ENCODE measurements at places on chromosomes 3 and 15.

GRCh38 chr3:160893207-160893606 is 137.2 kb downstream of the PPM1L start:
- no peak for DNase-seq

DNA sequence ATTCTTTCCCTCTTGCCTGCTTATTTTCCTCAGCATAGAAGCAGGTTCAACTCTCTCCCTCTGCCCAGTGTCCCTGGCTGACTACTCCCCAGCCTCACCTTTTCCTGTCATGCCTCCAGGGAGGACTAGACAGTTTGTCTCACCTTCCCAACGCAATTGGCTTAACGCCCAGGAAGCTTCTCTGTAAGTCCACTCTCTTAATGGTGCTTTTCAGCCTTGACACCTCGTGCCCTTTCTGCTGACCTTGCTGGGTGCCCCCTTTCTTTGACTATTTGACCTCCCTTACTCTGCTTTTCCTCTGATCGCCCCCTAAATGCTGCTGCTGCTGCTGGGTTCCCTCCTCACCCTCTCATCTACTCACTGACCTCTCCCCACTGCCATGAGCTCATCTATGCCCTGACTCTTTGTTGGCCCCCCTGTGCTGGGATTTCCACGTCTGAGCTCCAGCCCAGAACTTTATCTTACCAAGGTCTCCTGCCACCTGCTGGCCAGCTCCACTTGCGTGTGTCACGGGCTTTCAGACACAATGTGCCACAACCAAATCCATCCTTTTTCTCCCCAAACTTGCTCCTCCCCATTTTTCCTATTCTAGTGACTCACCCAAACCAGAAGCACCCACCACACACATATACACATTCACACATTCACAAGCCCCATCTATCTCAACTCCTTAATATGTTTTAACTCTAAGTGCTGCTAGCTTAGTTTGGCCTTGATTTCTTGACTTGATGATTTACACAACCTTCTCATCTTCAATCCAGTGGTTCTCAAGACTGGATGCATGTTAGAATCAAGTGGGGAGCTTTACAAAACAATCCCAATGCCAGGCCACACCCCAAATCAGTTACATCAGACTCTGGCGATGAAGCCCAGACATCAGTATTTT is 16.6 kb downstream of the EPB42 start:
- no peak for DNase-seq

DNA sequence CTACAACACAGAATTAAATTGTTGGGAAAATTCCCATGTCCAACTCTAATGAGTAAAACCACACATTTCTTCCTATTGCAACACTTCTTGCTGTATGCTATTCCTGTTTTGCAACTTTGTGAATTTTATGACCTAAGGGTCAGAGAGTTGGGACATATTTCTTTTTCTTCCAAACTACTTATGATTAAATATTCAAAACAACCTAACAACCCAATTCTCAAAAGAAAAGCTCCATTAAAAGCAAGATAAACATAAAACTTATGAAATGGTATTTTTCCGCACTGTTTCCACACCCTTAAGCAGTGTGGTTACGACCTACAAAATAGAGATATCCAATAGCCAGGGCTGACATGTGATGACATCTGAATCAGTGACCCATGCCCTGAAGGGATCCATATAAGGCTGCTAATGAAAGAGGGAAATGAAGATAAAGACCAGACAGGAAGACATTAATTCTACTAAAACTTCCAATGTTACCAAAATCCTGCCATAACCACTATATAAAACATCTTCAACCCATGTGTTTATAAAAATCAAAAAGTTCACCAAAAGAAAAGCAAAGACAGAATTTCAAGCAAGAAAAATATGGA is 45.6 kb downstream of the DMXL2 start:
- no peak for DNase-seq

GRCh38 chr3:150036780-150037179 is 66.1 kb upstream of the PFN2 start:
- DNase-seq = no peak

DNA sequence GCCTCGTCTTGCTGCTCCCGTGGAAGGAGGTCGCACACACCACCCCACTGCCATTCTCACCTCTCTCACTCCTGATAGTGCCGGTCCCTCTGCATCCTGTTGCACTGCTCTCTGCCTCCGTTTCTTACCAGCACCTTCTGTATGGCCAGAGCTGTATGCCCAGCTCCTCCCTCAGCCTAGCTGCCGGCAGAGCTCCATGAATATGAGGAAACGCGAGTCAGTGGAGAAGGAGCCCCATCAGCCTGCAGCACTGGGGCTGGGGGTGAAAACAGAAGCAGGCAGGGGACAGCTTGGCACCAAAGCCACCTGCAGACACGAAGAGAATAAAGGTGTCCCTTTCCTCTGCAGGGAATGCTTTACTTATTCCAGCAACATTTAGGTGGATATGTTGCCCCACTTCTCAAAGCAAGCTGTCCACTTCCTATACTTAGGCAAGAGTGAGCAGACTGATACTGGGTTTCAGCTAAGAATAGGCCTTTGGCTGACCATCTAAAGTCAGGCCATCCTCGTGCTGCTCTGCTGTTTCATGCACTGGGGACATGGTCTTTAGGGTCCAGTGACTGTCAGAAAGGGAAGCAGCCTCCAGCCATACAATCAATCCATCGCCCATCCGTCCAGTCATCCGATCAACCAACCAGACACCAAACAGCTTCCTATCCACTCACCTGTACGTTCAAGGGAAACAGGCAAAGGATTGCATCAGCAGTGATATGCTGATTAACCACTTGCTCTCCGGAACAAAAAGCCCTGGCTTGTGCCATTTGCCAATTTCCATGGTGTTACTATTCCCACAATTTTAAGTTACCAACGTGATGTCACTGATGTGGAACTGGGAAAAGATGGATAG is 222.7 kb downstream of the XXYLT1 start:
- no peak for DNase-seq

GRCh38 chr15:72783004-72783639 is 436 bp downstream of the ADPGK start:
- DNase-seq = peak; percentile 60

DNA sequence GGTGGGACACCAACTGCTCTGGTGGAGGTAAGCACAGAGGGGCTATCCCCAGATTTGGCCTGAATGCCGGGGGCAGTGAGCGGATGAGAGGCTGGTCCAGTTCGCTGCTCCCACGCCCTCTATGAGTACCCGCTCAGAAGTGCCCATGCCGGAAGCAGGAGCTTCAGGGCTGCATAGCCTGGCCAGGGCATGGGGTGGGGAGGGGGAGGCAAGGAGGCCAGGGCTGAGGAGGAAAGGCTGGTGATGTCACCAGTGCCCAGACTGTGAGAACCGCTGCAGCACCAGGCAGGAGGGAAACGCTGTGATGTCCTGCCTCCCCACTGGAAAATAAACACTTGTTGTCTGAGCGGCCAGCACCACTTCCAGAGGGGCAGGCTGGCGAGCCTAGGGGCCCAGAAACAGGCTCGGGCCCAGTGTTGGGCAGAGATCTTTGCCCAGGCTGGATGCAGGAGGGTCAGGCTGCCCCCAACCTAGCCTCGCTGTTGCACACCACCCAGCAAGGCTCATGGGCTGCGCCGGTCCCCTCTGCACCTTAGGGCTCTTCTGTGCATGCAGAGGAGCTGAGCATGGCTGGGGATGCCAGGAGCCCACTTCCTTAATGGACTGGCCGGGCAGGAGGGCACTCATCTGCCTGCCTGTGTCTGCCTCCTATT is 10.9 kb upstream of the DLL4 start:
- DNase-seq = no peak

DNA sequence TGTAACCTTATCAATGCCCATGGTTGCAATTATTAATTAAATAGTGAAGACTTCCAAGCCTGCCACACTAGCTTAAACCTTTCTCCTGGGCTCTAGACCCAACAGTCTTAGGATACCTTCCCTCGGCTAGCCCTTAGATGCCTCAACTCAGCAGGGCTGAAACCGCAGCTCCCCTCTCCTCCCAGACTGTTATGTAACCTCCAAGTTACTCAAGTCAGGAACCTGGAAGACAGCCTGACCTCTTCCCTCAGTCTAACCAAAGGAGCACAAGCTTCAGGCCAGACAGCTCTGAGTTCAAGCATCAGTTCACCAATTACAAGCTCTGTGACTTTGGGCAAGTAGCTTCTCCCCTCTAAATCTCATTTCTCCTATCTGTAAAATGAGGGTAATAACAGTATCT is 70.5 kb upstream of the HACD2 start:
- DNase-seq = no peak

DNA sequence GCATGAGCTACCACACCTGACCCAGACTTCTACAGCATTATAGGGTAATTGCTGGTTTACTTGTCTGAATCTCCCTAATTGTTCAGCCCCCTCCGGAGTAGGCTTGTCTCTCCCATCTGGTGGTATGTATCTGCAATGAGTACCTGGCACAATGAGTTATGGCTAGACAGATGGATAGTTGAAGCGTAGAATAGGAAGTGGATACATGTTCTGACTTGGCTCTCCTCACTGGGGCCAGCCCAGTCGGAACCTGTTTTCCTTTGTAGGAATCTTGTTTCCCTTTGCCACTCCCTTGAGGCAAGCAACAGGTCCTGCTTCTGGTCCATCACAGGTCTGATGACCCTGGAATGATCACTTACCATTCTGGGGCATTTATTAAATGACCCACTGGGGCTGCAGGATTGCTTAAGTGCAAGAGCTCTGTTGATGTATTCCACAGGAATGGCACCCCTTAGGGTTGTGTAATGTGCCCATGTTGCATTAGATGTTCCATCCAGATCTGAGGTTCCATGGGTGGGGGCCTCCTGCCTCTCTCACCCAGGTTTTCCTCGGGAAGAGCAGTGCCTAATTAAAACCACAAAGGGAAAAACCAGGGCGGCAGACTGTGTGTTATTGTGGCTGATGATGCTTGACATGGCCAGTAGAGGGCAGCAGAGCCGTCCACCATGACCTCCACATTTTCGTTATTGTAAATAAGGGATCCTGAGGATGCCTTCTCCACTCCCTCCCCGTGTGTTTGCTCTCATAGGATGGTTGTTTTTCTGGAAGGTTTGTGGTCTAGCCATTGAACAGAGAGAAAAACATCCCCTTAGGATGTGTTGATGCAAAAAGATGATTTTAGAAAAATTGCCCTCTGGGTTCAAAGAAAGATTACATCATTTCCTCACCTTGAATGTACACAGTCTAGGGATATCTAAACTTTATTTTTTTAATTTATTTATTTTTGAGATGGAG is 58.0 kb downstream of the CMTM8 start:
- DNase-seq = peak; percentile 71

- no peak for DNase-seq
Measured at GRCh38 chr3:183491109-183491922, 62.9 kb upstream of the MCF2L2 start.

DNA sequence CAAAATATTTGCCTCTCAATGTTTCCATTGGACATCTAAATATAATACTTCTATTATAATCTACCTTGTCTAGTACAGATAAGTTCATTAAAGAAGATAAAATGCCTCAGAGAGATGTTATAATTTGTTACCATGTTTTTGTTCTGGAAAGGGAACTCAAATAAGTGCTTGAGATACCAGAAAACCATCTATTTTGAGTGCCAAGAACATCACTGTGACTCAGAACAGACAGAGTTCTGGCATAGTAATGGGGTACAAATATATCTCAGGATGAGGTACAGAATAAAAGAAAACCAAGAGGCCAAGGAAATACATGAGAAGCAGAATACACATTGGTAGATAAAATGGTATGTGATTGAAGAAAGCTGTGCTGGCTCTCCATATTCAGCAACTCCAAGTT is 58.9 kb downstream of the IMPG2 start:
- no peak for DNase-seq

- no peak for DNase-seq
Measured at GRCh38 chr3:71854706-71855105, 69.8 kb upstream of the PROK2 start.

DNA sequence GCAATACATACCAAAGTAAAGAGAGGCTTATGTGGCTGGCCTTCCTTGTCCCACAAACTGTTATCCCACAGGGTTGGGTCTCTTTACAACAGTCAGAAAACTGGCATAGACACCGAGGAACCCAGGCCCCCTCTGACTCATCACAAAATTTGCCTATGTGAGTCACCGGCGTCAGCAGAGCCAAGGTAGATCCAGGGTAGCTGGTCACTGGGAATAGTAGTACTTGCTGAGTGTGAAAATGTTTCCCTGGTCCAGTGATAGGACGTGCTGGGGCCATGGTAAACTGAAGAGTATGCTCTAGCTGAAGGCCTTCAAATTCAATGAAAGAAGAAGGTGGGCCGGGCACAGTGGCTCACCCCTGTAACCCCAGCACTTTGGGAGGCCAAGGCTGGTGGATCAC is 27.1 kb upstream of the SKIL start:
- DNase-seq = peak; percentile 36

DNA sequence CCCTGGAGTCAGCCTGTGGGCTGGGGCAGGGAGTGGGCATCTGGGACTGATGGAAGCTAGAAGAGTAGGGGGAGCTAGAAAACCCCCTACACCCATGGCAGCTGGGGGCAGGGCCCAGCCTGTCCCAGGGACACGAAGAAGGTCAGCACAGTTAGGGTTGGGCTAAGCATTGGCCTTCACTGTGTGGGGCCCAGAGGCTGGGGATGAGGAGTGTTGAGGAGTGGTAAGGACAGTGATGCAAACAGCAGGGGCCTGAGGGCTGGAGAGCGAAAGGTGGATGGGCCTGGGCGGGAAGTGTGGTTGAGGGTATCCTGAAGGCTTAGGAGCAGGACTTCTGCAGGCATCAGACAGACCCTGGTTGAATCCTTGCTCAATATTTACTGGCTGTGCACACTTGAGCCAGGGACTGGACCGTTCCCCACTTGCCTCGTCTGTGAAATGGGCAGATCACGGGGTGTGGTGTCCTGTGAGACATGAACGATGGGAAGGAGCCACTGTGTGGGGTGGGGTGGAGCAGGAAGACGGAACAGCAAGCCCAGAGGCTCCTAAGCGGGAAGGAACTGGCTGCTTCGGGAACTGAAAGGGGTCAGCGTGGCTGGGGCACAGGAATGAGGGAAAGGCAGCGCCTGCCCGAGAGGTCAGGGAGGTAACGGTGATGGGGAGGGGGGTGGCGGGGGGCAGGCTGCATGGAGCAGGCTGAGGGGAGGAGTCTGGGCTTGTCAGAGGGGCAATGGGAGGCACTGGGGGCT is 7.3 kb downstream of the PRKCD start:
- DNase-seq = no peak

DNA sequence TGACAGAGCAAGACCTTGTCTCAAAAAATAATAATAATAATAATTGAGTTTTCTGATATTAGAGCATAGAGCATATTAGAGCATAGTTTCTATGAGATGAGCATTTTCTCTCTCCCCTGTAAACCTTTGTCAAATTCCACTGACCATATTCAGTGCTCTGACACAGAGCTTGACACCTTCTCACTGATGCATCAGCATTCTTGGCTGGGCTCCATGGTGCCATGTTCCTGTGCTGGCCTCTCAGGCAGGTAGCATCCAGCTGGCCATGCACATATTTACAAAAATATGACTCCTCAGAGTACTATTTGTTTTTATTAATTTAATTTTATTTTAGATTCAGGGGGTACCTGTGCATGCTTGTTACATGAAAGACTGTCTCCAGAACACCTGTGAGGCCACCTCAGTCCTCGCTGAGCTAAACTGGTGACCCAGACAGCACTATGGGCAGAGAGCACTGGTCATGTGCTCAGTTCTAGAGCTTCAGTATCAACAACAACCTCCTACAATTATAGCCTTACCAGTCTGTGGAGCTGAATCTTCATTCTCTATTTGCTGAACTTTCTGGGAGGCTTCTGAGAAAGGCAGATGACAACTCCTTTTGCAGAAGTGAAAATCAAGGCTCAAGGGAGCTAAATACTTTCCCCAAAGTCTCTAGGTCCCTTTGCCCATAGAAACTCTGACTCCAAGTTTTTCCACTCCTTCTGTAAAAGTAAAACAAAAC is 21.6 kb upstream of the SLC28A2 start:
- no peak for DNase-seq

Data from right atrium auricular region (tissue), 2 donors.